ENCODE measurements at places on chromosomes 6 and 20. TPM values are rescaled to one million over a fixed set of nuclear protein-coding genes. Genes with fewer than 3 reads are reported as not detected.

Gene POU3F2
- total RNA-seq, result under 0.01 TPM

Gene GJA1
- total RNA-seq, result 120 TPM

Gene TCP11
- total RNA-seq, result not detected

Gene NRSN1
- total RNA-seq, result under 0.01 TPM

Gene HLA-DQA1
- total RNA-seq, result 0.16 TPM

Gene OXT
- not detected for total RNA-seq

Gene WFDC12
- not detected for total RNA-seq

Gene ZBTB12
- total RNA-seq, result 14.6 TPM

Gene PPP1R18
- total RNA-seq, result 40.8 TPM

Gene SLC4A11
- 0.94 TPM for total RNA-seq

Gene ZNF165
- total RNA-seq, result 0.52 TPM

Gene AURKA
- total RNA-seq, result 8.2 TPM

Gene SNAP25
- total RNA-seq, result 4.5 TPM

Gene SLC25A27
- 5.7 TPM for total RNA-seq

Gene BCAS4
- total RNA-seq, result 15.5 TPM

Gene ADGRF1
- total RNA-seq, result not detected

Gene CASS4
- 5.0 TPM for total RNA-seq

Gene DYNLT2
- total RNA-seq, result 0.63 TPM

Gene TMEM217
- 2.0 TPM for total RNA-seq

Gene C6orf62
- 42.3 TPM for total RNA-seq

Gene FERMT1
- total RNA-seq, result 4.9 TPM

Gene PDE10A
- 1.3 TPM for total RNA-seq

Gene SLC35D3
- total RNA-seq, result not detected

Gene PPP1R3G
- total RNA-seq, result 3.8 TPM

Gene SH3BGRL2
- 2.7 TPM for total RNA-seq

Gene CRYBG1
- total RNA-seq, result 8.0 TPM

Gene BMP7
- total RNA-seq, result not detected

Gene SIRPD
- total RNA-seq, result not detected

Gene MYH7B
- total RNA-seq, result 0.26 TPM

Gene AVP
- not detected for total RNA-seq

Gene TNXB
- 10.6 TPM for total RNA-seq

Gene TGM6
- not detected for total RNA-seq

Gene SEMG2
- not detected for total RNA-seq

Gene CGAS
- 1.5 TPM for total RNA-seq

Gene HLA-DPB1
- total RNA-seq, result 10.4 TPM

Gene SLC17A9
- 2.0 TPM for total RNA-seq

Gene TSHZ2
- 0.63 TPM for total RNA-seq

Gene NHSL1
- 15.6 TPM for total RNA-seq

Gene HLA-DRB5
- not detected for total RNA-seq

Gene PGBD1
- 3.8 TPM for total RNA-seq

Gene PPP1R14C
- total RNA-seq, result 0.17 TPM

Gene CCN6
- not detected for total RNA-seq

Gene SMLR1
- not detected for total RNA-seq

Gene TNFRSF21
- total RNA-seq, result 19.2 TPM

Gene SCUBE3
- 2.8 TPM for total RNA-seq

Gene PRDM1
- total RNA-seq, result 1.2 TPM

Gene FAM110A
- total RNA-seq, result 1.9 TPM

Gene APOM
- total RNA-seq, result 1.8 TPM

Gene STMN3
- total RNA-seq, result 11.7 TPM

Gene MAP7
- 2.7 TPM for total RNA-seq

Gene DDO
- 0.09 TPM for total RNA-seq

Gene RIMS4
- total RNA-seq, result 0.16 TPM

Gene GHRH
- total RNA-seq, result not detected

Gene ENPP3
- 0.32 TPM for total RNA-seq

Gene RFX6
- not detected for total RNA-seq

Gene HSPA1L
- total RNA-seq, result 1.7 TPM
